ENCODE measurements at places on chromosomes 12 and 14.
A peak's percentile ranks its signal among the peaks of the same experiment; 100 is the strongest.

- DNase-seq: no peak
Observed at GRCh38 chr14:69812711-69813110, 15.7 kb upstream of the SLC10A1 start.

DNA sequence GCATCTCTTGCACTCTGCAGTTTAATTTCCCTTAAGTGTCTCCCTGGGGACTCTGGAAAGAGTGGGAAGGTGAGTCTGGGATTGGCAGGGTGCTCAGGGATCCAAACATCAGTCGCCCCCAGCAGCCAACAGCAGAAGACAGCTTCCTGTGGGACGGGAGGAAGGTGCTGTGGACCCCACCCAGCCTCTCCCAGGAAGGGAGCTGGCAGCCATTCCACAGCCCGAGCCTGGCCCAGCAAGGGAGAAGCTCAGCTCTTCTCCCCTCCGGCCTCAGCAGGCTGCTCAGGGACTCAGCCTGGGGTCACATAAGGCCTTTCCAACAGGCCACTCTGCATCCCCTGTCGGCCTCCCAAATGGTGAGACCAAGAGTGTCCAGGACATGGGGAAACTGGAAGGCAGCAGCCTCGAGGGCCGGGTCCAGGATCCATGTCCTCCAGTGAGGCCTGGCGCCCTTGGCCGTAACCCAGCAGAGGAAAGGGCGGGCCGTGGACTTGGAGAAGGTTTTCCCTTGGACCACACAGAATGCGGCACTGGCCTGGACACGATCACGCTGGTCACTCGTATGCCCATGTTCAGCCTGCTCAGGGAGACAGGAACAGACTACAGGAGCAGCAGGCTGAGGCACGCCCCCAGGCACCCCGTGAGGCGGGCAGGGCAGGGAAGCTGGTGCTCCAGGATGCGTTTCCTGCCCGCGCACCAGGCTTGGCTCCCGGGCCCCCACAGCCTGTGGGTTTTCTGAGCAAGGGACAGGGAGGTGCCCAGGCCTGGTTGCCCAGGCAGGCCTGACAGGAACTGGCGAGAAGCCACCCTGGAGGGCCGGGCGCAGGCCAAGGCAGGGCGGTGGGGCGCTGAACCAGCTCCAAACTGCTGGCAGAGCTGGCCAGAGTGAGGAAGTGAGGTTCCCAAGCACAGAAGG is 3.5 kb downstream of the XRCC3 start:
- peak; percentile 18 for DNase-seq

GRCh38 chr12:23528316-23528715 is 421.2 kb downstream of the SOX5 start:
- no peak for DNase-seq

DNA sequence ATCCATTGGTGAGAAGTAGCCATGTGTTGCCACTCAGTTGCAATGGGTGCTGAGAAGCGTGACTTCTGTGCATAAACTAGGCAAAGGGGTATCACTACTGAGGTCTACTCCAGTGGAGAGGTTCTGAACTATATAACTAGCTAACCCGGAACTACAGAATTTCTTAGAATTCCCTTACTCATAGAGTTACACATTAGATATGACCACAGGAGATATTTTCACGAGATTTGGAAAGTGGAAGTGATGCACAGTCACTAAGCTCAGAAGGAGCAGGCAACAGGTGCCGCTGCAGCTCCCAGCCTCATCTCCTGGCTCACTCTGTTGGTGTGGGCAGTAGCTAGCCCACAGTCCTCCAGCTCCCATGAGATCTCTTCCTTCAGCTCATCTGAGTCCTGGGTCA is 136.6 kb downstream of the SSPN start:
- DNase-seq: no peak

DNA sequence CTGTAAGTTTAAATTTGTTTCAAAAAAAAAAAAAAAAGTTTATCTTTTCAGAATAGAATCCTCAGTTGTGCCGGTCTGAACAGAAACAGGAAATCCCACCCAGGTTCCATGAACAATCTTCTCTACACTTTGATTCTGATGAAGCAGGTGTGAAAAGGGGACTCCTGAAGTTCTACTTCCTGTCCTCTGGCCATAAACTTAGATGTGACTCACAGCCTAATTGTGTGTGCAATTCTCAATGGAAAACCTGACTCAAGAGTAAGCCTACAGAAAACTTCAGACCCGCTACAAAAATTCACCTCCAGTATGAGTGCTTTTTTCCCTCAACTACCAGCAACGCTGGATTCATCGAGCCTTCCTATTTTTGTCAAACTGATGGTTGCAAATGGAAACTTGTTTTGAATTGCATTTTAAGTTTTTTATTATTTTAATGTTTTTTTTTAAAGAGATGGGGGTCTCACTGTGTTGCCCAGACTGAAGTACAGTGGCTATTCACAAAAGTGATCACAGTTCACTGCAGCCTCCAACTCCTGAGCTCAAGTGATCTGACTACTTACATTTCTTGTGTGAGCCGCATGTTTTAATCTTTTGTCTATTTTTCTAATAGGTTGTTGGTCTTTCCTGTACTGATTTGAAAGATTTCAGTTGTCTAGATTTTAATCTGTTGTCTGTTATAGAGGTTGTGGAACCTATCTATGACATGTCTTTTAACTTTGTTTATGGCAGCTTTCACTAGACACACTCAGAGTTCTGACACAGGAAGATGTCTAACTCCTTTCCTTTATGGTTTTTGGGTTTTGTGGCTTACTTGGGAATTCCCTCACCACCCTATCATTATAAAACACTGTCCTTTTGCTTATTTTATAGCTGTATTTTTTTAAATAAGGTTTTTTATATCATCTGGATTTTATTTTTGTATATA is 37.6 kb downstream of the ATG14 start:
- DNase-seq: no peak

DNA sequence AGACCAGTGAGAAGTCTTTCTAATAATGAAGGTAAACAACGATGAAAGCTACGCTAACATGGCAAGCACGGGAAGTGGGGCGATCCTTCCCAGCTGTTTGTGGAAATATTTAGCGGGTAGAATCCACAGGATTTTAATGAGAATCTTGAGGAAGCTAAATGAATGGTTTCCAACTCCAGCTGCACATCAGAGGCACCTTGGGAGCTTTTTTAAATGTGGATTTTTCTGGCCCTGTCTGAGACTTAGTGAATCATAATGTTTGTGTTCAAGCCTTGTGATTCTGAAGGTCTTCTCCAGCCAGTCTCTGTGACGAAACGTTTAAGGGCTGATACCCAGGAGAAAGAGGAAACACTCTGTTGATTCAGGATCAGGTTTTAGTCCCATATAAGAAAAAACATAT is 169.8 kb downstream of the CAPZA3 start:
- no peak for DNase-seq

- no peak for DNase-seq
Observed at GRCh38 chr14:68413509-68413908, 379.4 kb downstream of the ZFP36L1 start.

DNA sequence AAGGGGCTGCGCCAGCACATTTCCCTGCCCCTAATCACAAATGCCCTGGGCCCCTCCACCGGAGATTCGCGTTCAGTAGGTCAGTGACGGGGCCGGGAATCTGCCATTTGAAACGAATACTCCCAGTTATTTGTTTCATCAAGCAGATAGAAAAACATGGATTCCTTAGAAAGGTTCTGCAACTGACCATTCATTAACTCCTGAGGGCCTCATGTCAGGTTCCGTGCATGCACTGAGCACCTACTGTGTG is 25.6 kb upstream of the UBC start:
- DNase-seq: no peak

- DNase-seq: no peak
Observed at GRCh38 chr14:44979273-44979672, 17.3 kb downstream of the TOGARAM1 start.

- no peak for DNase-seq
Observed at GRCh38 chr14:102970496-102970895, 48.0 kb downstream of the AMN start.

GRCh38 chr12:91542067-91542466 is 359.4 kb upstream of the DCN start:
- DNase-seq: no peak

DNA sequence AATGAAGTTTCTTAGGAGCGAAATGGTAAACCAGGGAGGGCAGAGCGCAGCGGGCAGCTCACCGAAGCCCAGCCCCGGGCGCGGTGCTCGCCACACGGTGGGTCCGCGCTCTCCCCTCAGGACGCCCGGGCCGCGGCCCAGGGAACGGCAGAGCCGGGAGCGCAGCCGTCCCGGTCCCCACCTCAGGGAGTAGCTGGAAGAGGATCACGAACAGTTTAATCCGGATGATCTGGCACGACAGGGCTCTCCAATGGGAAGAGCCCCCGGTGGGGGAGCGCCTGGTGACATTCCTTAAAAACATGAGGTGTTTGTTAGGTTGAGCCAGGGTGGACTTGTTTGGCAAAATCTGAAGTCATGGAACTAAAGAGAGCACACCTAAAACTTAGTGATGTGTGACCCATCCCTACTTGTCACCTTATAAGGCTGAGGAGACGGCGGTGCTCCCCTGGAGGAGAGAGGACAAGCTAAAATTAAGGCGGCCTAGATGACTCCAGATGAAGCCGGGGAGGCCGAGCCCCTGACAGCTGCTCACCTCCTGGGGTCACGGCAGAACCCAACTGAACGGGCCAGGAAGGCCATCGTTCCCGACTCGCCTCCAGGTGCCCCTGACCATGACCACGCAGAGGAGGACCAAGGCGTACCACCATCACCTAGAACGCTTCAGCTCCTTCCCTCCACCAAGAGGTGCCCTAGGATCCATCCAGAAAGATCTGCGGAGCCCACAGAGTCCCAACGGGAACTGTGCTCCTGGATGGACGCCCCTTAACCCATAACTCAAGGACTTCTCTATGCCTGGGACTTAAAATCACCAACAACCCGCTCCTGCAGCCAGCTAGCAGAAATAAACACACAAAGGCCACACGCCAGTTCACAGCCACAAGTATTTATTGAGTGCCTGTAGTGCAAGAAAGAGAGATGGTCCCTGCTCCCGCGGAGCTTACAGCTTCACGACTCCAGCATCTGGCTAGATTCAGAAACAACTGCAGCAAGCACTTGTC is 866 bp upstream of the PITPNM2 start:
- no peak for DNase-seq

DNA sequence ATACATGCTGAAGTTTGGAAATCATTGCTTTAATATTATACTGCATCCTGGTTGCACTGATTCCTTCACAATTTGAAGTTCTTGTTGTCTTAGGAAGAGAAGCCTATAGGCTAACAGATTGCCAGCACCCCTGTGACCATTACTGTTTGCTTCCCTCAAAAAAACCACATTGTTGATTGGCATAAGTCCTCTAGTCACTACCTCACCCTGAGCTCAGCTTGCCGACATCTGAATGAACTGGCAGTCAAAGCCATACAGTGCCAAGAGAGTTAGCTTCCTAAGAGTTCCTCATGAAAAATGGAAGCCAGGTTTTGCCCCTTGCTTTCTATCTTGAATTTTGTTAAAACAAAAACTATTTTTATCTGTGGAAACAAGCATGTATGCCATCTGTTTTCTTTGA is 276.1 kb downstream of the SYT1 start:
- no peak for DNase-seq

DNA sequence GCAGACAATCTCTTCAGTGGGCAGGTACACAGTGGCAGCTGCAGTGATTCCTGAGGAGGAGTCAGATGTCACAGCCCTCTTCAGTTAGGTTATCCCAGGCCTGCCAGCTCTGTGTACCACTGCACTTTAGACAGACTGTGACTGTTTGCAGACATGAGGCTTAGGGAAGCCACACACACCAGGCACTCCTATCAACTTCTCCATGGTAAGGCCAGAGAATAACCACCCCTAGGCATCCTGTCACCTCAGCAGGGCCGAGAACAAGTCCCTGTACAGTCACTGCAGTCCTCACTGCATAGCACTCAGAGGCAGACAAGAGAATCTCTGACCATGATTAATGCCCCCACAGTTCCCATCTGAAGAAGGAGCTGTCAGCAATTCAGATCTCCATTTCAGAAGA is 296.5 kb downstream of the GALC start:
- no peak for DNase-seq

DNA sequence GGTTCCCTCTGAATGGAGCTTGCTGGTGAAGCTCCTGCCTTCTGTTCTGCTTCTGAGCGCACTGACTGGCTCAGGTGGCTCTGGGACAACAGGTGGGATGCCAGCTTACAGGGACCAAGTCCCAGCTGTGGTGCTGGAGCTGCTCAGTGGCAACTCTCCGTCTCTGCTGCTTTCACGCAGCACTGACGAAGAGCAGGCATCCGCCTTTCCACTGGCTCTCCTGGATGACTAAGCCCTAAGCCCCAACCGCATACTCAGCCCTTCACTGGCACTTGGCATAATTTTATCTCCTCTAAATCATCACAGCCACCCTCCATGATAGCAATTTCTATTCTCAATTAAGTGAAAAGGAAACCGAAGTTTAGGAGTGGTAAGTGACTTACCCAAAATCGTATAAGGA is 3.7 kb upstream of the RTL1 start:
- no peak for DNase-seq

- DNase-seq: peak; percentile 45
Observed at GRCh38 chr14:20409226-20409625, 4.1 kb downstream of the TEP1 start.

DNA sequence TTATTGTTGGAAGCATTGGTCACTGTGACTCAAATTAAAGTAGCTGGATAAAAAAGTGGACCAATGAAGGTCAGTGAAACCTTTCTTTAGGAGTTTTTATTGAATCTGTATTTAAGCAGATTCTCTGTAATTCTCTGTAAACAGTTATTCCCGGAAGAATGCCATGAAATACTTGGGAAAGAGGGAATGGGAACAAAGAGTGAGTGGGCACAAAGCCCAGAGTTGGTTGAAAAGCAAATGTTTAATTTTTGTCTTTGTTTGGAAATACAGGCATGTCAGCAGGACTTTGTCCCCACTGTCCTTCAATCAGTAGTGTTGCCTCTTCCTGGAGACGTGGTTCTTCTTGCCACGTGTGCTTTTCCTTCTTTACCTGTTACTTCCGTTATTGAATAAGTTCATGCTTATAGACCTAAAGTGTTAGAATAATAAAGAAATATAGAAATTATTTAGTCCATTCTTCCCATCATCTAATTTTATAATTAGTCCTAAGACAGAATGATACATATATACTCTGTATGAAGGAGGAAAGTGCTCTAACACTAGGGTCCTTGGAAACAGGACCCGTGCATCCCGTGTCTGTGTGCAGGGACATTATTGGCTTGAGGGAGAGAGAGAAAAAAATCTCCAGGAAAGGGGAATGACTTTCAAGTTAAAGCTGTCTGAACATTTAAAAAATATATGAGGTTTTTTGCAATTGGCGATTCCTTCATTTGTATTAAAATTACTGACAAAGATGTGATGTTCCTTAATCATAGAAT is 2.0 kb upstream of the ANG start:
- DNase-seq: no peak

- no peak for DNase-seq
Observed at GRCh38 chr14:23402296-23403138, 5.6 kb downstream of the MYH6 start.

- DNase-seq: no peak
Observed at GRCh38 chr12:94721173-94721572, 70.8 kb upstream of the TMCC3 start.

GRCh38 chr12:105237666-105238065 is 1.7 kb upstream of the APPL2 start:
- no peak for DNase-seq

Data from AG10803 (cell line).